ENCODE measurements at places on chromosomes 2 and 18.

DNA sequence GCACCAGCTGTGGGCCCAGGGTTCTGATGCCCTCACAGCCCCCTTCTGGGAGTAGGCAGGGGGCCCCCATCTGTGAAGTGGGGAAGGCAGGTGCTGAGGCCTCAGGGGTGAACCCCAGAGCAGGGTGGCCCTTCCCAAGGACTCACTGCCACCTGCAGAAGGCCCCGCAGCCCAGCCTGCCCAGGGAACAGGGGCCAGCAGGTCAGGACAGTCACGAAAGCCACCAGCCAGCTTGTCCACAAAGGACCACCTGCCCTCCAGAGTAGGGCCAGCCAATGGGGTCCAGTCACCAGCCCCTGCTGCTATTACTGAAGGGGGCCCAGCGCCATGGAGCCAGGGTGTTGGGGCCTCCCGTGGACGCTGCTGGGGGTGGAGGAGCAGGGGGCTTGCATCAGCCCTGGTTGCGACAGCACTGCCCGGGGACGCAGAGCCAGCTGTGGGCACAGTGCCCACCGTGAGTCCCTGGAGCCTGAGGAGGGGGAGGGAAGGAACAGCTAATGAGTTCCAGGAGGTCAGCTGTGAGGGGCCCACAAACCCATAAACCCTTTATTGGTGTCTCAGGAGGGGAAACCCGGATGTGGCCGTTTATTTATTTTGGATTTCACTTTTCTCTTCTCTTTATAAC, 11.5 kb upstream of the SNED1 start:
- no peak for DNase-seq

DNA sequence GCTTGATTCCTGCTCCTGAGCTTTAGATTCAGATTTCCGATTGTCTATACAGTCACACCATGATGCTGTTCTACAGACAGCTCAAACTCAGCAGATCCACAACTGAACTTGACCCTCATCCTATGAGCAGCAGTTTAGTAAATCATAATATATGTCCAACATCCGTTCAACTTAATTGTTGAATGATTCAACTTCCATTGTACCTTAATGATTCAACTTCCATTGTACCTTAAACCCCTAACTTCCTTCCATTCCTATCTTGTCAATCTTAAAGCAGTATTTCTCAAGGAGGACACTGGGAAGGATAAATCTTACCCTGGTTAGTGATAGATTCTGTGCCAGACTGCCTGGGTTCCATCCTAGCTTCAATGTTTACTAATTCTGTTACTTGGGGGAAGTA, 60.1 kb downstream of the PIGN start:
- DNase-seq = no peak

DNA sequence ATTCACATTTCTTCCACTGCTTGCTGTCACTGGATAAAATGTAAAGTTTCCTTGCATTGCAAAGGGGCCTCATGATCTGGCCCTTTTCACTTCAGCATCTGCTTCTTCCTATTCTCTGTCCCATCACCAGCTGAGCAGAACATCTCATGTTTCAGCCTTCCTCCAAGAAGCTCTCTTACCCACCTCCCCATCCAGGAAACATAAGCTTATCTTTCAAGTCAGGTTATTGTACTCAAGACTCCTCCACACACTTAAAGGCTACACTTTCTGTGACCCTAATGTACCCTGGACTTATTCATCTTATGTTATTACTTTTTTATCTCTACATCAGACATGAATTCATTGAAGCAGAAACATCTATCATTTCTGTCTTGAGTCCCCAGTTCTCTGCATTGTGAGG, 230.5 kb downstream of the PMAIP1 start:
- DNase-seq = no peak

- DNase-seq = no peak
Observed at GRCh38 chr18:9708057-9708433, at the start of gene RAB31. Gene RAB31 (plus strand): TSS chr18:9708301. CDS start chr18:9708406, 105 bp downstream.

GRCh38 chr2:46857871-46858701, 57.5 kb downstream of the MCFD2 start:
- DNase-seq = no peak

DNA sequence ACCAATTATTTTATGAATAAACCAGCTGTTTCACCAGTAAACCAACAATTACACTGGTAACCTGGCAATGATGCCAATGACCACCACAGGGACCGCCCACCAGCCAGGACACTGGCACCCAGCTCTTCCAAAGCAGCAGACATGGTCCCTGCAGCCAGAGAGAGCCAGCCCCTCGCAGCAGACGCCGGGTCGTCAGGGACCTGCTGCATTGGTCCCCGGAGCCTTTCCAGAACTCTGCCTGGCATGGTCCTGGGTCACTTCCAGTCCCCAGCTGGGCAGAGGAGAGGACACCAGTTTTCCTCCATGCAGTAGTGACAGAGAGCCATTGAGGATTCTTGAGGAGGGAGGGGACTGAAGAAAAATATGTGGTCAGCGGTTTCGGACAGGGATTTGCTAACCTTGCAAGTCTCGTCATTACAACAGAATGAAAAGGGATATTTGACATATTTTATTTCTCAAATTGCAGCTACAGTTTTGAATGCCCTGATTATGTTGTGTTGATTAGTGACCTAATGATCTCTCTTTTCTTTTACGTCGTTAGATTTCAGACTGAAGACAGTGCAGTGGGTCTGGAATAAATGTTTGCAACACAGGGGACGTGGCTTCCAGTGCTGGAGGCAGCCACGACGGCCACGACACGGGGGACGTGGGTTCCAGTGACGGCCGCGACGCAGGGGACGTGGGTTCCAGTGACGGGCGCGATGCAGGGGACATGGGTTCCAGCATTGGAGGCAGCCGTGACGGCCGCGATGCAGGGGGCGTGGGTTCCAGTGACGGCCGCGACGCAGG, 154.5 kb downstream of the TPO start:
- DNase-seq = no peak

- no peak for DNase-seq
Observed at GRCh38 chr18:10377956-10378355, 76.5 kb upstream of the APCDD1 start.

DNA sequence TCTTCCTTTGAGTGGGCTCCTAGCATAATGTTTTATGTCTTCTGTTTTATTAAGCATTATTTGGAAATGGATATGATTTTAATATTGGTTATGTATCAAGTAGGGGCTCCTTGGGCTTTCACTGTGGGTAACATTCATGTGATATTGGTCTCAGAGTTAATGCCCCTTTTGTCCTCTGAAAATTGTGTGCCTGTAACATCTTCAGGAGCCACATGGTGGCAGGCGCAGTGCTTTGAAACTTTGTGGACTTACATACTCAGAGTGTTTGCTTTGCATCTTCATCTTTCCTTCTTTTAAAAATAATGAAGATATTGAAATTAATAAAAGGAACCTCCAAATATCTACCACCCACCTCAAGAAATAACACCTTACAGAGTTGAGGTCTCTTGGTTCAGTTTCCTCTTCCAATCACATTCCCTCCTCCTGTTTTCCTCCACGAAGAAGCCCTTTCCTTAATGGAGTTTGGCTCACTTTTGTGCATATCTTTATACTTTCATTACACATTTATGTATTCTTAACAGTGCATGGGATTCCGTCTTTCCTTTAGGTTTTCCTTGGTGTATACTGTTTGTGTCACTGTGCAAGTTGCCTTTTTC, 73.5 kb downstream of the LIMS1 start:
- no peak for DNase-seq

GRCh38 chr2:241584436-241584835, 25.9 kb downstream of the BOK start:
- no peak for DNase-seq

DNA sequence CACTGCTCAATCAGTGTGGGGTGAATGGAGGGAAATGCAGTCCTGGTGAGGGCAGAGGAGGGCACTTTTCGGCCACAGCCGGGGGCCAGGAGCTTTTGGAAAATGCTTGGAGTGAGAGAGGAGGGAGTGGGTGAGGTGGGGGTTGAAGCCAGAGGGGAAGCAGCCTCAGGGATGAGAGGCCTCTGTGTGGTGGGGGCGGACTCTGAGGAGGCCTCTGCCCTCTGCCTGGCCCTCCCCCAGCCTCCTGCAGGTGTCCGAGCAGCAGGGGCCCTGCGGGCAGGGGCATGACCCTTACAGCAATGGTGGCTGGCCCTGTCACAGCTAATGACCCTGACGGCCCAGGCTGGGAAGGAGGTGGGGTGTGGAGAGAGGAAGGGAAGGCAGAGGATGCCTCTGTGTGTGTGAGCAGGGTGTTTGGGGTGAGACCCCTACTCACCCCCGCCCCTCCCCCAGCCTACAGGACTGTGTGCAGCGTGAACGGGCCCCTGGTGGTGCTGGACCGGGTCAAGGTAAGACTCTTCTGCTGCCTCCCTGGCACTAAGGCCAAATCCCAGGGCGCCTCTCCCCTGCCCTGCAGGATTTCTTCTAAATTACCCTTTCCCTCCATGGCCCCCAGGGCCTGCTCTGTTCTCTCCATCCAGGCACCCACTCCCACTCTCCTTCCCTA, 7.6 kb downstream of the ATP6V1B1 start:
- DNase-seq = no peak

DNA sequence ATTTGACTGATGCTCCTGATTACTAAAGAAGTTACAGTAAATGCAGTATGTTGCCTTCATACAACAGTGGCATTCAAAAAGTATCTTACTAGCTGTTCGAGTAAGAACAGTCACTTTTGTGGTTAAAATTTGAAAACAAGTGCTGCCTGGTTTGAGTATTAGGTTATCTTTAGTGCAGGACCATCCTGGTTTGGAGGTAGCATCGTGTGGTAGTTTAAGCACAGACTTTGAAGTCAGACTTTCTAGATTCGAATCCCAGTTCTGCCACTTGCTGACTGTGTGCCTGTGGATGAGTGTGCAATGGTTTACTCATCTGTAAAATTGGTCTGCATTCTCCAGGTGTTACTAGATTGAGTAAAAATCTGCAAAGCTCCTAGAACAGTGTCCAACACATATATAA, 96.8 kb downstream of the SGPP2 start:
- DNase-seq = no peak

DNA sequence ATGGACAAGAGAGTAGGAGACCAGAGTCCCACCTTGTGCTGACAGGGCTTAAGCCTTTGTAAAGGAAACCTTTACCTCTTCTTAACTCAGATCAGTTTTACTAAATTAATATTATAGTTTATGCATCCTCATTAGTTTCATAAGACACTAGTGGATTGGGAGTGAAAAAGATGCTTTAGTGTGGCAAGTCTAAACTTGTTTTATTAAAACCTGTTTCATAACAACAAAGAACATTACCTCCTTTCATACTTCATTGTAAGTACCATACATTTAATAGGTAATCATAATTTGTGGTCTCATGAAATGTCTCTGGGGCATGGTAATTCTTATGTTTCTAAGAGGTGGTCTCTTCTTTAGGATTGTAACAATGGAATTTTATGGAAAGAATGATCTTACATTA, 63.4 kb downstream of the PIKFYVE start:
- DNase-seq = no peak

GRCh38 chr2:225097035-225097434, 54.8 kb upstream of the DOCK10 start:
- DNase-seq = no peak

DNA sequence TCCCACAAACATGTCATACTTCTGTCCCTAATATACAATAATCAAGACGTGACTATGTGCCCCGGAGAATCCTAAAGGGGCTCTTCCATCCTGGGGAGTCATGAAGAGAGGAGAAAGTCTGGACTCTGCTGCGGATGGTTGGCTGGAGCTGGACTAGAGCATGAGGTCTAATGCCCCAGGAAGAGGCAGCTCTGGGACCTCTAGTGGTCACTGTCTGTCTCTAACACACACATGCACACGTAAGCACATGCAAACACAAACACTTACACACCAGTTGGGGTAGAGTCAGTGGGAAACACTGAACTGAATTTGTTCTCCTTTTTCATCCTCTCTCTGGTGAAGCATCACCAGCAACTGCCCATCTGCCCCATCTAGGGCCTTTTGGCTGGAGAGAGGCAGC, 271.6 kb downstream of the TDRD15 start:
- DNase-seq = no peak

DNA sequence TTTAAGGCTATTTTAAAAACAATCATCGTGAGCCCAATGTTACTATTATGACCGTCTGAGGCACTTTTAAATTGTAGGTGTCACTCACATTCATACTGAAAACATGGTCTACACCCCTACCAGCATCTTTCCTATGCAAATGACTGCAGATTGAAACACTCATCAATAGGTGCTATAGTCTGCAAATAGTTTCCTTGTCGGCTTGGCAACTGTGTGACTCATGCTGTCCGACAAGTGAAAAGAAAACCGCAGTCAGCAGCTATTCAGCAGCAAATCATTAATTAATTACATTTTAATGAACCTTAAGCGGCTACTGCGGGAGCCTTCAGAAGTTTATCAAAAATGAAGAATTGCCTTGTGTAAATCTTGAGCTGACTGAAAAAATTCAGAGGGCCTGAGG, 134.4 kb downstream of the FIGN start:
- no peak for DNase-seq

GRCh38 chr2:172348555-172349288, 78.7 kb upstream of the ITGA6 start:
- DNase-seq = no peak

GRCh38 chr2:105744909-105745853, at the start of gene NCK2:
Gene NCK2 (plus strand): TSS chr2:105744912. CDS start chr2:105855064, 110,152 bp downstream.
- DNase-seq = no peak

- no peak for DNase-seq
Observed at GRCh38 chr2:111117598-111118480, 2.9 kb upstream of the BCL2L11 start.

DNA sequence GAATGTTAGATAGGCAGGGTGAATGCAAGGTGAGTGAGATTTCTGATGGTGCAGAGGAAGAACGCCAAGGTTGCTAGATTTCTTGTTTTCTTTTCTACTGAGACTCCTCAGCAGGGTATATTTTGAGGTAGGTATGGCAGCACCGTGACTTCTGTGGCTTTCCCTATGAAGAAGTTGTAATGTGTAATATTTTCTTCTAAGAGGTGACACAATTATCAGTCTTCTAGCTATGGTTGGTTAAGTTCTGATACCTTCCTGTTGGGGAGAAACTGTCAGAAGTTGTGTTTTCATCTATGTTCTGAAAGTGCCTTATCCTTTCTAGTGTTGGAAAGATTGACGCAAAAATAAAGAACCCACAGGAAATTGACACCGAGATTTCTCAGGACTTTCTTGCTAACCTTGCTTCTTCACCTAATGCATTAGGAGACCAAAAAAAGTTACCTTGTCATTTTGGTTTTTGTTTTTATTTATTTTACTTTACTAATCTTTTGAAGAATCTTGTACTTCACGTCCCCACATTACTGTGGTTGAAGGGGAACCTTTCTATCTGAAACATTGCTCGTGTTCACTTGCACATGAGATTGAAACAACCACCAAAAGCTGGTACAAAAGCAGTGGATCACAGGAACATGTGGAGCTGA, 11.9 kb downstream of the IL18R1 start:
- peak; percentile 23 for DNase-seq

GRCh38 chr18:27627927-27628326, 442.8 kb upstream of the CHST9 start:
- DNase-seq = no peak

GRCh38 chr2:165870346-165870745, 76.3 kb upstream of the GALNT3 start:
- DNase-seq = no peak

GRCh38 chr2:100246163-100247145, 75.8 kb downstream of the LONRF2 start:
- no peak for DNase-seq

All from stimulated activated CD8-positive, alpha-beta memory T cell treated with anti-CD3 and anti-CD28 coated beads, Interleukin-7, amount 100 ng/mL, for 48 hours (primary cell).